ENCODE measurements at places on chromosomes 3 and 15.

GRCh38 chr15:38069511-38070011 is 135.1 kb downstream of the TMCO5A start:
- DNase-seq = no peak

DNA sequence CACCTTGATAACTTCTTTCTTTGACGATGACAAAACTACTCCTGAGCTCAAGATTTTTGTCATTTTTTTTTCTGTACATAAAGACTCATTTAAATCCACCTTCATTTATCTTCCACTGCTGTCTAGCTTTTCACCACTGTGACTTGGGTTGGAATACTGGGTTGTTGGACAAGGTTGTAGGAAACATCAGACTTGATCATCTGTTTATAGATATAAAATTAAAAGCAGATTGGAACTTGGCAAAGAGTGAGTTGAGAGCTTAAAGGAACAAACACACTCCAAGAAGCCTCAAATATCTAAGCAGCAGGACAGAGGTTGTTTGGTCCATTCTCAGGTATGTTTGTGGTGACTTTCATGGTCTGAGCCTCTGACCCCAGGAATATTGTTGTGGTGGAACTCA is 141.7 kb upstream of the NDN start:
- no peak for DNase-seq

DNA sequence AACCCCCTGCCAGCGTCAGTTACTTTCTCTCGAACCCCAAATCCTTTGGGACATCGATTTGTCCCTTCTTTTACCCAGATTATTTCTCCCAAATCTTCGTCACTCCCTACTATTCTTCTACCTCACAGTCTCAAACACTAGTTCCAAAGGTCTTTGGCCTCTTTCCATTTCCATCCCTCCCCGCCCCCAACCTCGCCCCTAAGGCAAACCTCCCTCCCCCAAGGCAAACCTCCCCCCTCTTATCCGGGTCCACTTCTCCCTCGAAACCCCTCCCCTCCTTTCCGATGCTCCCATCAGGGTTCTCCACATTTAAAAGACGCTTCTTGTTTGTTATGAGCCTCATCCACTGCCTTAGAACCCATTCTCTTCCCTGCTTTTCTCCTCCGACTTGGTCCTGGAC is 583 bp downstream of the EAF1 start:
- no peak for DNase-seq

- DNase-seq = peak; percentile 23
Observed at GRCh38 chr3:100269410-100270214, 8.8 kb downstream of the TBC1D23 start.

GRCh38 chr3:42174679-42175385 is 83.7 kb downstream of the TRAK1 start:
- DNase-seq = peak; percentile 26
